Stomach (tissue), 19 donors: ENCODE measurements at places on chromosomes 4 and X. TPM values are rescaled to one million over a fixed set of nuclear protein-coding genes. Genes with fewer than 3 reads are reported as not detected.

Gene CT45A3
- total RNA-seq: not detected

Gene DOCK11
- total RNA-seq: 5.4 TPM

DNA sequence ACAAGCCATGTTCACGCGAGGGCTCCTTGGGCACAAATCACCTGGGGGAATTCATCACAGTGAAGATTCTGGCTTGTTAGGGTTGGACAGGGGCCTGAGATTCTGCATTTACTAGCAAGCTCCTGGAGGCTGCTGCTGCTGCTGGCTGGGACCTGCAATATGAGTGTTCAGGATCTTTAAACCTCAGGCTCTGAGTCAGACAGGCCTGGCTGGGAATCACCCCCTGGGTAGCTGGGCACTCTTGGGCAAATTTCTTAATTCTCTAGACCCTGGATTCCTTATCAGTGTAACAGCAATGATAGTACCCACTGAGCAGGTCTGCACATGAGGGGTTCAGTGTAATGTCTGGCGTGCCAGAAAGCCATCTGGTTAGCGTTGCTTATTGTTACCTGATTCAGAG lies 101.5 kb downstream of the DHX15 start:
- H3K27ac ChIP-seq: no peak overlapping the region
- peaks cover 2% of the 10 kb centered on the region for H3K4me1 ChIP-seq
- DNase-seq: no peak
- H3K4me3 ChIP-seq: no peak overlapping the region
- H3K27me3 ChIP-seq: peaks cover 2% of the 10 kb centered on the region

GRCh38 chr4:61841714-61842113 lies 641.6 kb downstream of the ADGRL3 start:
- no peak overlapping the region for H3K27ac ChIP-seq
- H3K4me3 ChIP-seq: no peak overlapping the region
- DNase-seq: no peak

- H3K4me3 ChIP-seq: no peak overlapping the region
- no peaks in the 10 kb centered on the region for H3K27me3 ChIP-seq
- DNase-seq: no peak
- H3K4me1 ChIP-seq: no peaks in the 10 kb centered on the region
- H3K36me3 ChIP-seq: no peaks in the 10 kb centered on the region
Observed at GRCh38 chr4:54585321-54586000, 72.3 kb upstream of the KIT start.

DNA sequence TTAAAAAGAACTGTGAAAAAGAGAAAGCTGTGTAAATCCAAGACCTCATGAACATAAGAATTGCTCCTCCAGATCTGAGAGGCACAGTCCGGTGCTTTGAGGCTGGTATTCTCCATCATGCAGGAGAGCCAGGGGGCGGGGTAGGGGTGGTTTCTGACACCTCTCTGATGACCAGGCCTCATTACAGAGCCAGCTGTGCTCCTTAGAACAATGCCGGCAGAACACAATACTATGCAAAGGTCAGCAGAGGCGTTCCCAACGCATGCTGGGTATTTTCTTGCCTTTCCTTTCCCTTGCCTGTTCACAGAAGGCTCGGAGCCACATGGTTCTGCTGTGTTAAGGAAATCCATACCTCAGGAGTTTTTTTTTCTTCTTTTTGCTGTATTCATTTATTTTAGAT lies 91.2 kb upstream of the SOD3 start:
- no peaks in the 10 kb centered on the region for H3K36me3 ChIP-seq
- H3K4me3 ChIP-seq: no peak overlapping the region
- H3K27ac ChIP-seq: no peak overlapping the region
- H3K27me3 ChIP-seq: no peaks in the 10 kb centered on the region
- DNase-seq: no peak

GRCh38 chrX:19811807-19812604 lies 75.4 kb downstream of the SH3KBP1 start:
- no peak for DNase-seq
- H3K27me3 ChIP-seq: no peaks in the 10 kb centered on the region
- H3K4me1 ChIP-seq: no peaks in the 10 kb centered on the region
- no peaks in the 10 kb centered on the region for H3K36me3 ChIP-seq
- H3K27ac ChIP-seq: no peak overlapping the region

GRCh38 chr4:70703619-70704214 lies 15.4 kb downstream of the UTP3 start:
- peak overlapping the region; percentile 97 for H3K27ac ChIP-seq
- DNase-seq: no peak
- H3K4me1 ChIP-seq: peaks cover 15% of the 10 kb centered on the region

DNA sequence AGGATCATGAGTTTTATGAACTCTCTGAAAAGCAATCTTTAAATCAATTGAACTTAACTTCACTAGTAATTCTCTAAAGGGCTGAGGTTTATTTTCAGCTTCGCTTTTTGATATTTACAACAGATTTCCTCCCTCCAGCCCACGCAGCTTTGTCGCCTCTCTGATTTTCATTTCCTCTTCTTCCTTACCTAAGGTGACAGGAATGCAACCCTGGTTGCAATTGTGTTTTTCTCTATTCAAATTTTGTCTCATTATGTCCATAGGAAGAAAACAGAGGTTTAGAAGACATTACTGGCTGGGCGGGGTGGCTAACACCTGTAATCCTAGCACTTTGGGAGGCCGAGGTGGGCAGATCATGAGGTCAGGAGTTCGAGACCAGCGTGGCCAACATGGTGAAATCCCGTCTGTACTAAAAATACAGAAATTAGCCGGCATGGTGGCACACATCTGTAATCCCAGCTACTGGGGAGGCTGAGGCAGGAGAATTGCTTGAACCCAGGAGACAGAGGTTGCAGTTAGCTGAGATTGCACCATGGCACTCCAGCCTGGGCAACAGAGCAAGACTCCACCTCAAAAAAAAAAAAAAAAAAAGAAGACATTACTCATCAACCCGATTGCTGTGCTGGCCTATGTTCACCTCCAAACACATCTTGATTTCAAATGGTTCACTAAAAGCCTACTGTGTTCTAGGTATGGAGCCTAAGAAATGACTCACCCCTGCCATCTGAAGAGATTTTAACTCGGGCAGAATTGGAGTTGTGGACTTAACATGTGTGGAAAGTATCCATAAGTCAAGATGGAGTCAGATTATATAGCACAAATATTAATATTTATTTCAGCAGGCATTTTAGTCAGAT lies 36.8 kb downstream of the VSIG4 start:
- peaks cover 4% of the 10 kb centered on the region for H3K27me3 ChIP-seq
- no peaks in the 10 kb centered on the region for H3K4me1 ChIP-seq
- no peak overlapping the region for H3K27ac ChIP-seq
- no peak overlapping the region for H3K4me3 ChIP-seq

DNA sequence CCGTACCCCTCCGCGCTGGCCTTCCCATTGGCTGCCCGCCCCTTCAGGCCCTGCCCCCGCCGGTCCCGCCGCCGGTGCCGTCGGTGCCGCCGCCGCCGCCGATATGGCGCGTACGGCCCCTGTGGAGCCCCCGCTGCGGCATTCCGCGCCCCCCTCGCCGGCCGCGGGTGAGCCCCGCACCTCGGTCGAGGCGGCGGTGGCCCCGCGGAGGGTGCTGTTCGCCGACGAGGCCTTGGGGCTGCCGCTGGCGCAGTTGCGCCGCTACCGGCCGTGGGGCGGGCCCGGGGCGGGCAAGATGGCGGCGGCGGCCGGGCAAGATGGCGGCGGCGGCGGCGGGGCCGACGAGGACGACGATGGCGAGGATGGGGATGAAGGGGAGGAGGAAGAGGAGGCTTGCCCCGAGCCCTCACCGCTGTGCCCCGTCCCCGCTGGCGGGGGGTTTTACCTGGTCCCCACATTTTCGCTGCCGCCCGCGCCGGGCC lies at the start of gene PPP1R3F:
Gene PPP1R3F (plus strand): TSS at position 27 of the 482 bp plus-strand sequence. CDS start 77 bp downstream, at position 104.
- peaks cover 26% of the 10 kb centered on the region for H3K4me1 ChIP-seq
- peak within 1 kb of the TSS; percentile 95 for H3K27ac ChIP-seq
- no peaks in the 10 kb centered on the region for H3K27me3 ChIP-seq
- H3K4me3 ChIP-seq: peak within 1 kb of the TSS; percentile 71
- no peaks in the 10 kb centered on the region for H3K36me3 ChIP-seq
- DNase-seq: no peak

Gene XAGE2
- not detected for total RNA-seq

DNA sequence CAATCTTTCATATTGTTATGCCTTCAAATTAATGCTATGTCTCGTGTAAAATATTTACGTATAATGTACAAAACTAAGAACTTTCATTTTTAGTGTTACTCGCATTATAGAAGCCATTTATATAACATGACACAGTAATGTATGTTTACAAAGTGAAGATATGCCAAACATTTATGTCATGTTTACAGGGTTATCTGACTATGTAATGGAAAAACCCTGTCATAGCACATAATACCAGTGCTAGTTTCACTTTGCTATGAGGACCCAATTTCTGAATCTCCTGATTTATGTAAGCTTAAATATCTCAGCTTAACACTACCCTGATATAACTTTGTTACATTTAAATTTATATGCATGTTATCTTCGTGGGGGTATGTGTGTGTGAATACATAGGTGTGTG lies 233.1 kb downstream of the FAT4 start:
- no peak overlapping the region for H3K27ac ChIP-seq
- H3K4me3 ChIP-seq: no peak overlapping the region
- H3K4me1 ChIP-seq: no peaks in the 10 kb centered on the region
- H3K27me3 ChIP-seq: no peaks in the 10 kb centered on the region
- DNase-seq: no peak
- no peaks in the 10 kb centered on the region for H3K36me3 ChIP-seq

GRCh38 chr4:1334579-1334895 lies 12.5 kb upstream of the UVSSA start:
- no peak for DNase-seq
- H3K36me3 ChIP-seq: peaks cover 91% of the 10 kb centered on the region
- peak overlapping the region; percentile 26 for H3K27ac ChIP-seq

Gene IL9R
- total RNA-seq: 9.8 TPM

Gene NHSL2
- total RNA-seq: 3.2 TPM

Gene SPATA4
- not detected for total RNA-seq

GRCh38 chr4:40621592-40622512 lies 7.8 kb downstream of the RBM47 start:
- H3K4me1 ChIP-seq: peaks cover 26% of the 10 kb centered on the region
- no peak overlapping the region for H3K4me3 ChIP-seq
- peak; percentile 82 for DNase-seq
- no peaks in the 10 kb centered on the region for H3K36me3 ChIP-seq

GRCh38 chrX:46582325-46582724 lies 8.8 kb downstream of the CHST7 start:
- no peaks in the 10 kb centered on the region for H3K36me3 ChIP-seq
- no peak overlapping the region for H3K27ac ChIP-seq
- peaks cover 7% of the 10 kb centered on the region for H3K4me1 ChIP-seq
- no peak overlapping the region for H3K4me3 ChIP-seq
- no peak for DNase-seq
- no peaks in the 10 kb centered on the region for H3K27me3 ChIP-seq

DNA sequence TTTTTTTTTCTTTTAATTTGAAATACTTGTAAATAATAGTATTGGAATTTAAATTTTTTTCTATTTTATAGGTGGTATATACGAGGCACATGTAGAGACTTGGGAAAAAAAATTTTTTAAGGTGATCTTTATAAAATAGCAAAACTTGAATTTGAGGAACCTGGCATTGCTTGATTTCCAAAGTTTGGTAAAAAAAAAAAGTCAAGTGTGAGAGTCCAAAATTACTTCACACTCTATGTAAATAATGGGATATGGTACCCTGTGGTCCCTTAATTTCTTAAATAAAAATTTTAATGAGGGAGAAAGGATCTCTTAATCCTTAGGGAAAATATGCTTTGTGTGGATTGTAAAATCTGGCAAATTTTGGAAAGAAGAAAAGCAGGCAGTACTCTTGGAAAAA lies 19.0 kb downstream of the SPRY1 start:
- H3K4me3 ChIP-seq: no peak overlapping the region
- H3K27ac ChIP-seq: no peak overlapping the region
- no peaks in the 10 kb centered on the region for H3K36me3 ChIP-seq
- H3K4me1 ChIP-seq: peaks cover 55% of the 10 kb centered on the region
- H3K27me3 ChIP-seq: no peaks in the 10 kb centered on the region
- no peak for DNase-seq

GRCh38 chr4:7705062-7705461 lies 234.6 kb downstream of the AFAP1 start:
- H3K27ac ChIP-seq: no peak overlapping the region
- H3K27me3 ChIP-seq: peaks cover 20% of the 10 kb centered on the region
- no peaks in the 10 kb centered on the region for H3K36me3 ChIP-seq
- peak; percentile 31 for DNase-seq
- no peaks in the 10 kb centered on the region for H3K4me1 ChIP-seq

DNA sequence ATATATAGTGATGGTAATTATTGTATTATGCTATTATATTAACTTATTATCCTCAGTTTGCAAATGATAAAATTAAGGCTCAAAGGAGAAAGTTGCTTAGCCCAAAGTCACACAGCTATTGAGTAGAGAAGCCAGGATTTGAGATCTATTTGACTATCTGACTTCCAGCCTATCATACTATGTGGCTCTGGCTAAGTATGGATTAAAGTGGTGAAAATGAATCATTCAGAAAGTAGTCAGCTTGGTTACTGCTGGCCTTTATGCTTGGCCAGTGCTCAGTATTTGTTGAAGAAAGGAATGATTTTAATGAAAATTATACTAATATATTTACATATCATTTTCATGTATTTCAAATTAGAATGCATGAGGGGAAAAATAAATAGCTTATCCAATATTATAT lies 219.8 kb downstream of the SHROOM3 start:
- H3K4me1 ChIP-seq: peaks cover 38% of the 10 kb centered on the region
- H3K27me3 ChIP-seq: no peaks in the 10 kb centered on the region
- no peak for DNase-seq
- no peak overlapping the region for H3K27ac ChIP-seq
- no peaks in the 10 kb centered on the region for H3K36me3 ChIP-seq

DNA sequence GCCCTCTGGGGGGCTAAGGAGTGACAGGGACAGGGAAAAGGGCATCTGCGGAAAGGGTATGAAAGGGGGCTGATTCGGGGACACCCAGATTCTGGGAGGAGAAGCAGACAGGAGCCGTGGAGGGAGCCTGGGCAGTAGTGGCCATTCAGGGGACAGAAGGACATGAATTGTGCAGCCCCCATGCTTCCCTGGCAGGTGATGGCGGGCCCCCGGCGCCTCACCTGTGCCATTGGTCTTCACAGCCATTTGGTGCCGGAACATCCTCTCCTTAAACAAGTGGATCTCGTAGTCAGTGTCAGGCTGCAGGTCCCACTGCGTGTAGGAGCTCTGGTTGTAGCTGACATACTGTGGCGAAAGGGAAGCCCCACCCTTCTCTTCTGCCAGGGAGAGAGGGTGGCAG lies 21.9 kb downstream of the L1CAM start:
- no peak for DNase-seq
- no peaks in the 10 kb centered on the region for H3K36me3 ChIP-seq
- no peaks in the 10 kb centered on the region for H3K4me1 ChIP-seq
- H3K27ac ChIP-seq: no peak overlapping the region
- H3K4me3 ChIP-seq: no peak overlapping the region
